ENCODE measurements at places on chromosomes 13 and 19.

DNA sequence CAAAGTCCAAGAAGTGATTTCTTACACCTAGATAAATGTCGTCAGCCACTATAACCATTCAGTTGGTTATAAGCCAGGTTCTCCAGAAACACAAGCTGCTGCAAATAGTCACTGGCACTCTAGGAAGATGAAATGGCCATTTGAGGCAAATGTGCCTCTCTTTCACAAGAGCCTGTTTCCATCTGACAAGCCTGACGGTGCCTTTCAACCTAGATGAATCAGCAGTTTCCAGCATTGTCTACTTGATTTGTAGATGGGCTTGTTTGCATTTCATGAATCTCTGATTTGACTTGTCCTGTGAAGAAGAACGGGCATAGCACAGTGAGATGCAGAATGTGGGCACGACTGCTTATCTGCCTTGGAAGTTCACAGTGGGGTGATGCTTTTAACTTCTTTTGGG, 327.2 kb downstream of the LMO7 start:
- no peak for DNase-seq

- no peak for DNase-seq
Measured at GRCh38 chr19:31510635-31511034, 161.4 kb upstream of the TSHZ3 start.

DNA sequence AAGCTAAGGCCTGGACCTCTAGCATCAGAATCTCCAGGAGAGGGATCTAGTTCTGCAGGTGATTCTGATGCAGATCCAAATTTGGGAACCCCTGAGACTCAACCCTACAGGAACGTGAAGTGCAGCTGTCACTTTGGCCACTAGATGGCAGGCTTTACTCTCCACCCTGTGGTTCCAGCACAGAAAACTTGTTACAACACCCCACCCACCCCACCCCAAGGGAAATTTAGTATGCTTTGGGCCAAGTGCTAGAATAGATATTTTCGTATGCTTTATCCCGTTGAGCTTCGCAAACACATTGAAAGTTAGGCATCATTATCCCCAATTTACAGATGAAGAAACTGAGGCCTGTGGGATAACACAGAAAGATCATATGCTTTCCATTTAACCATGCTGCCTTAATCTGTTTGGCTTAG, 232.0 kb downstream of the B3GLCT start:
- peak; percentile 63 for DNase-seq

- DNase-seq: no peak
Measured at GRCh38 chr13:86006317-86006716, 207.1 kb upstream of the SLITRK6 start.

DNA sequence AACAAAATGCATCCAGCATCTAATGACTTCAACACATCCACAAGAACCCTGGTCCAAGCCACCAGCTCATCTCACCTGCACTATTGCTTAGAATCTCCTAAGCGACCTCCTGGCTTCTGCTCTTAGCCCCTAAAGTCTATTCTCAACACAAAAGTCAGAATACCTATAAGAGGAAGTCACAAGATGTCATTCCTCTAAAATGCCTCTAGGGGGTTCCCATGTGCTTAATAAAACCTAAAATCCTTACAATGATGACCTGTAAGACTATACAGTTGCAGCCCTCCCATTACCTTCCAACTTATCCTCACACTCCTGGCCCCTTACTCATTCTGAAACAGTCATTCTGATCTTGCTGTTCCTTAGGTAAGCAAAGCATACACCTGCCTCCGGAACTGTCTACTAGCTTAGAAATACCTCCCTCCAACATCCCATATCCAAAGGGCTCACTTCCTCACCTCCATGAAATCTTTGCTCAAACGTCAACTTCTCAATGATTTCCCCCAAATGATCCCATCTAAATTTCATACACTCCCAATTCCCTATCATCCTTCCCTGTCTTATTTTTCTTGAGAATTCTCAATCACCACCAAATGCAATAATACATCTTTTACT, 10.0 kb downstream of the ATP7B start:
- no peak for DNase-seq

DNA sequence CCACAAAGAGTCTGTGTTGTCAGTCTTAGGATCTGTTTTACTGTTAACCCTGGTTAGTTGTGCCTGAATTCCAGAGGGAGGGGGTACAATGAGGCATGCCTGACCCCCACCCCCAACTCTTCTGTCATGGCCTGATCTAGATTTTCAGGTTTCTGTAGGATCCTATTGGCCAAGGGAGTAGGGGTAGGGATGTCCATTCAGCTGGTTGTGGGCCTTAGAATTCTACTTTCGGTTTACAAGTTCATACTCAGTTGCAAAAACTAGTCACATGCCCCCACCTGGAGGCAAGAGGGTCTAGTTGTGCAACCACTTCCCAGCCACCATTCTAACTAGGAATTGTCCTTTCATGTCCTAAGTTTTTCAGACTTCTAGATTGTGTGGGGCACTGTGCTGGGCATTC, 94.3 kb upstream of the MBNL2 start:
- DNase-seq: peak; percentile 83

DNA sequence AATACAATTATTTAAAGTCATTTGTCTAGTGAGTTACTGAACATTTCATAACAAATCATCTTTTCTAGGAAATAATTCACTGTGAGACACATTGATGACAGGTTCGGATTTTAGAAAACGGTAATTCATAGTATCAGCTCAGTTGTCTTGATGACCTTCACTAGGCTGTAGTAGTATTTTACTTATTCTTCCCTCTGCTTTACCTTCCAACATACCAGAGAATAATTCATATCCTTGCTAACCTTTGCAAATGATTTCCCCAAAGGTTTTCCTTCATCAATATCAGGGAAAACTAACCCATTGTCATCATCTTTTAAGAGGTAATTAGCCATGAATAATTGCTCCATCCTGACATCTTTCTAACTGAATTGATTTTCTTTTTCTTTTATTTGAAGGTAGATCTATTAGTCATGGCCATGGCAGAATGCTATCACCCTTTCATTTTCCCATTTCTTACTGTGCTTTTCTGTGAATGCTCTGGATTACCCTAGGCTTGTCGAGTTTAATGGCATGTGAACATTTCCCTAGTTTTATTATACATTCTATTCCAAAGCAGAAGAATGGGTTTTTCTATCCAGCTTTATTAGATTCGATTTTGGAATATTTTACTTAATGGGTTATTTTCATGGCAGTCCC, 299.2 kb downstream of the OLFM4 start:
- DNase-seq: no peak

GRCh38 chr13:78121001-78121400, 202.4 kb upstream of the EDNRB start:
- no peak for DNase-seq

DNA sequence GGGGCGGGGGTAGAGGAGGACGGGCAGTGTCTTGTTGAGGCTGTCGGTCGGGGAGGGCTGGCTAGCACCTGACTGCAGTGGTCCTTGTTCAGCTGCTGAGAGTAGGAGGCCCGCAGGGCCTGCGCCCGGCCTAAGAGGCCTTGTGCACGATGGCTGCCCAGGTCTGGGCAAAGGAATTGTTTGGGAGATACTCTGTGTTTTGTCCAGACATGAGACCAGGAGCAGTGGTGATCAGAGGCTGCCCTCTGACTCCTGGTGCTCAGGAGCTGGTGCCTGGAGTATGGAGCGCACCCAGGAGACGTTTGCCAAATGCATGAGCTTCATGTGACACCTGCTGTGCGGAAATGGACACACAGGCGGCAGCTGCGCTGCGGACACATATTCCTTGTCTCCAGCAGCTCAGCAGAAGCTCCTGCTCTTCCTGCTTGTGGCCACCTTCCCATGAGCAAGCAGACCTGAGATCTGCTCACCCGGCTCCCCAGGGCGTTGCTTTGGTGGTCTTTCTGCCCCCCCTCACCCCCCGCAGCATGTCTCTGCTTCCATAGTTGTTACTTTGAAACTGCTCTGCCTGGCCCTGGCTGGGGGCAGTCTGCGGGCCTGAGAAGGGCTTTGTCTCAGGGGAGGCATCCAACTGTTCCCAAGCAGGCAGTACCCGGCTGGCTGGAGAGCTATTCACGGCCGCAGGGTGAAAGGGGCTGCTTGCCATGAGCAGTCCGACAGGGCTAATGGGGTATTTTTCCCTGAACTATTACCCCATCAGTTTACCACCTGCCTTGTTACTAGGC, 163.9 kb downstream of the TEX29 start:
- no peak for DNase-seq

DNA sequence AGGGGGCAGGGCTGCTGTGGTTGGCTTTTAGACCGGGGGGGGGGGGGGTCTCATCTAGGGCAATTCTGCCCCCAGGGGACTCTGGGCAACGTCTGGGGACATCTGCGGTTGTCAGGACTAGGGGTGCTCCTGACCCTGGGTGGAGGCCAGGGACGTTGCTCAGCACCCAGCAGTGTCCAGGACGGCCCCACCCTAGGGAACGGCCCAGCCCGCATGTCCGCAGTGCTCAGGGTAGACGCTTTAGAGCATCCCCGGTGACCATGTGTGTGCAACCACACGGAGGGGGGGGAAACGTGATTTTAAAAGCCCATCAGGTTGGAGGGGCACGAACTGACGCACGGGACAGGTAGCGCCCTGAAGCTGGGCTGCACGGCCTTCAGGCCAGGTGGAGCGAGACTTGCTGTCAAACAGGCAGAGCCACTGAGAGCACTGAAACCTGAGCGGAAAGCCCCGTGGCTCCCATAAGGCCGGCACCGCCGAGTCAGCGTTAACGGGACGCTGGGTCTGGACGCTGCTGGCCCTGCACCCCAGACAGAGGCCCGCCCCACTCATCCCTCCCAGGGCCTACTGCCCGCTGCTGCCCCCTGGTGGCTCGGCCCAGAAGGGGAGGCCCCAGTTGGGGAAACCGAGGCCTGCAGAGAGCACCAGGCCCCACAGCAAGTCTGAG, 8.3 kb downstream of the CACTIN start:
- peak; percentile 55 for DNase-seq

DNA sequence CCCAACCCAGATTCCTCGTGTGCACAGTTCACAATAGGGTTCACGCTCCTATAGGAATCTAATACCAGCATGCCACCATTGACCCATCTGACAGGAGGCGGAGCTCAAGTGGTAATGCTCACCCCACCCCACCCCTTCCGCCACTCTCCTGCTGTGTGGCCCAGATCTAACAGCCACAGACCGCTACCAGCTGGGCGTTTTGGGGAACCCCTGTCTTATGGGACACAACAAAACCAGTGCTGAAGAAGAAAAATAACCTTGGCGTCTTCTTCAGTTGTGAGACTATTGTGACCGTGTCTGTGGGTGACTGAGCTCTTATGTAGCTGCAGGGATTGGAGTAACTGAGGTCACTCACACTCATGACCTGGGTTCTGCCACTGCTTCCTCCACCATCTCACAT, 5.2 kb upstream of the OR10H1 start:
- DNase-seq: no peak

DNA sequence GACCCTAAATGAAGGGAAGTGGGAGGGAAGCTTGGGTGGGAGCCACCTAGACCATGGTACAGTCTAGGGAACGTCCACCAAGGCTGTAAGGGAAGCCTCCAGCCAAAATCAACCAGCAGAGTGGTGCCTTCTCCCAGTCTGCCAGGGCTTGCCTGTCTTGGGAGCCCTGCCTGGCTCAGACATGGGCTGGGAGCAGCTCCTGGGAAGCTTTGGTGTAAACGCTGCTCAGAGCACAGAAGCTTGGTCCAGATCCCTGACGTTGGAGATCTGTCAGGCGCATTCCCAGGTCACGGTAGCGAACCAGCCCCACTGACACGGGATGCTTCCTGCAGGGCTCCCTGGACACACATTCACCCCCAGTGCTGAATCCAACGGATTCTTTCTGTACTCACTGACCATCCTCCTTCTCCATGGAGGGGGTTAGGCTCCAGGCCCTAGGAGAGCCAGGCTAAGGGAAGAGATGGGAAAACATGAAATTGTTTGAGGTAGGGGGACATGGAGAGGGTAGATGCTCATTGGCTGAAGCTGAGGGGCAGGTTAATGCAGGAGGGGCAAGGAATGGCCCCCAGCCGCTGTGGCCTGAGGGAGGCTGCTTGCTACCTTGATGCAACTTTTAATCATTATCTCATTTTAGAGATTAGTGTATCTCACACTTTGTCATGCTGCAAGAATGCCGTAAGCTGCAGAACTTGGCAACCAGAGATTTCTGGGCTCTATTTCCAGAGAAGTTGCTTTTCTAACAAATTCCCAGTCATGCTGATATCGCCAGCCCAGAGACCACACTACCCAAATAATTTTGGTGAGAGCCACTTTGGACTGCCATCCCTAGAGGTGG, 195.8 kb downstream of the UQCRFS1 start:
- no peak for DNase-seq

- DNase-seq: no peak
Measured at GRCh38 chr19:8371011-8371804, 7.3 kb downstream of the ANGPTL4 start.

DNA sequence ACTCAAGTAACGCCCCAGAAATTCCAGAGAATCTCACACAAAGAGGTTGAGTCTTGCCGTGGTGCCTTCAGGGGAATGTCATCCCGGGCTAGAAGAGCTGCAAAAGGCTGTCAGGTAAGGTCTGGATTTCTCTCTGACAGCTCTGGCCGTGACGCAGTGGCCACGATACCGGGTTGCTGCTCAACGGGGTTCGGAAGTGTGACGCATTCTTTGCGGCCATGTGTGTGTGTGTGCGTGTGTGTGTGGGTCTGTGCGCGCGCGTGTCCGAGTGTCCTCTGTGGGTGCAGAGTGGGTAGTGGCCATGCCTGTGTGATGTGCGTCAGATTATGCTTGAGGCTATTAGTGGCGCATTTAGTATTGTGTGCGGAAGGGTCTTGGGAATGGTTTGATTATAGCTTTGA, 306 bp downstream of the ZNF540 start:
- DNase-seq: no peak

DNA sequence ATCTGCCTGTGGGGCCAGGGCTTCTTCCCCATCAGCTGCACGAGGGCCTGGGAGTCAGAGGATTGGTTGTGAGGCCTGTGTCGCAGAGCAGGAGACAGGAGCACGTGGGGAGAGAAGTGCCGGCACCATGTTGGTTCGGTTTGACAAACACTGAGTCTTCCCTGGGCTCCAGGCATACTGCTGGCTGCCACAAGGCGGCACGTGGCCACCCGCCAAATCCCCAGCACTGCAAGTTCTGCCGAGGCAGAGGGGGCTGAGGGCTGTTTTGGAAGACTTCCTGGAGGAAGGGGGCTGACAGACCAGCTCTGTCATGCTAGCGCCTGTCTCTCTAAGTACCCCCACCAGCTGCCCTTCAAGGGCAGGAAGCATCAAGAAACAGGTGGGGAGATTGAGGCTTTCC, 9.5 kb downstream of the SHANK1 start:
- no peak for DNase-seq

DNA sequence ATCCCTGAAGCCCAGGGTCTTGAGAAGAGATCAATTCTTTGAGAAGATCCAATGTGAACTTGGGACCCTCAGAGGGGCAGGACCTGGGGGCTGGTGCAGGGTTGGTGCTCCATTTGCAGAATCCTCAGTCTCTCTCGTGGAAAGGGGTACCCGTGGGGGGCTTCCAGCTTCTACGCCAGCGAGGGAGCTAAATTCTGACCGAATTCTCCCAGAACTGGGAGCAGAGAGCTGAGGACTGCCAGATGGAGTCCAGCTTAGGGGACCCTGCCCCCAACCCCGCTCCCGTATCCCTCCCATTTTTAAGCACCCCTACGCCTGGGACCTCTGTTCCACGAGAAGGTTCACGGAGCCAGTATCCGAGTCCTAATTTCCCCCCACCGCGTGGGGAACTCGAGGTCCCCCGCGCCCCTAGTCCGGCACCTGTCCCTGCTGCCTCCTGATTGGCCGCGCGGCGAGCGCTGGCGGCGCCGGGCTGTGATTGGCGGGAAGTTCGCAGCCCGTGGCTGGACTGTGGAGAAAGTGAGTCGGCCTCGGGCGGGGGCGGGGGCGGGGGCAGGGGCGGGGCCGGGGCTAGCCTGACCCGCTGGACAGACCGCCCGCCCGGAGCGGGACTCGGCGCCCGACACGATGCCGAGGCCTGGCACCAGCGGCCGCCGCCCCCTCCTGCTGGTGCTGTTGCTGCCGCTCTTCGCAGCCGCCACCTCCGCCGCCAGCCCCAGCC, 4.4 kb upstream of the LTBP4 start:
- DNase-seq: peak; percentile 80

- no peak for DNase-seq
Measured at GRCh38 chr19:49710372-49710951, 19.5 kb downstream of the CPT1C start.
